ENCODE measurements at places on chromosomes 7 and 10.

GRCh38 chr10:71527135-71527534, 130.4 kb downstream of the CDH23 start:
- H3K4me1 ChIP-seq, result no peaks in the 10 kb centered on the region
- H3K27me3 ChIP-seq, result no peaks in the 10 kb centered on the region
- no peak overlapping the region for H3K4me3 ChIP-seq
- no peak for DNase-seq

DNA sequence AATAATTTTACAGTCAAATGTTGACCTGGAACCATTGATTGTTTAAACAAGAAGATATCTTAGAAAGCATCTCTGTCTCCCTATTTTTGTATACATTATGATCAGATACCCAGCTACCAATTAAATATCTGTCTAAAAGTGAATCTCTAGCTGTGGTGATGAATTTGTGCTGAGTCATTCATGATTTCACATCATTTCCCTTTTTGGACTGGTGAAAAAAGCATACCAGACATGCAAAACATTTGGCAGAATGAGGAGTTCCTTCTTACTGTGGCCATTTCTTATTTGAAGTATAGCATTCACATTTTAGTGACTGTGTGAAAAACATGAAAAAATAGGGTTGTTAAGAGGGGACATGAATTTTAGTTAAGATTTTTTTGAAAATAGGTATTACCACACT, 98.0 kb upstream of the GATA3 start:
- H3K4me3 ChIP-seq, result no peak overlapping the region
- no peaks in the 10 kb centered on the region for H3K27me3 ChIP-seq
- no peak overlapping the region for H3K27ac ChIP-seq
- no peaks in the 10 kb centered on the region for H3K36me3 ChIP-seq
- peaks cover 1% of the 10 kb centered on the region for H3K4me1 ChIP-seq

DNA sequence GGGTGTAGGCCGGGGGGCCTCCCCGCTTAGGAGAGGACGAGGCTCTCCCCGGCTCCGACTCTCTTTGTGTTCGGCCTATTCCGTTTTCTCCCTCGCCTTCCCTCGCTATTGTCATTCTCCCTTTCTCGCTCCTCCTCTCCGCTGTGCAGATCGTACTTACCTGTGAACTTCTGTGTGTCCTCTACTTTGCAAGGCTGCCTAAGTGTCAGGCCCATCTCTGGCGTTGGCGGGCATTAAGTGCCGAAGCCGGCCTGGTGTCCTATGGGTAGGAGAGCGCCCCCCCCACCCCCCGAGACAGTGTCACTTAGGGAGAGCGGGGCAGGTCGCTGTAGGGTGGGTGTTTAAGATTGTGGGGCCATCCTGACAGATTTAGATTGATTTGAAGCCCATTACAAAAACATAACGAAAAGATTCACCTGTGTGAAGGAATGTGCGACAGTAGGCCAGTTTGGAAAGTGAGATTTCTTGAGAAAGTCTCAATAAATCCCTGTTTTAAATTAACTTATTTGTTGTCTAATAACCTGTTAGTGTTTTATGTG, 579 bp downstream of the RBM33 start:
- peaks cover 20% of the 10 kb centered on the region for H3K36me3 ChIP-seq
- DNase-seq, result peak; percentile 60
- peak overlapping the region; percentile 100 for H3K4me3 ChIP-seq
- H3K27ac ChIP-seq, result peak overlapping the region; percentile 93
- H3K27me3 ChIP-seq, result no peaks in the 10 kb centered on the region
- H3K4me1 ChIP-seq, result peaks cover 18% of the 10 kb centered on the region

GRCh38 chr10:98956576-98957260, 278.9 kb downstream of the HPSE2 start:
- no peaks in the 10 kb centered on the region for H3K27me3 ChIP-seq
- DNase-seq, result no peak
- H3K4me1 ChIP-seq, result peaks cover 13% of the 10 kb centered on the region
- H3K27ac ChIP-seq, result no peak overlapping the region
- no peak overlapping the region for H3K4me3 ChIP-seq
- no peaks in the 10 kb centered on the region for H3K36me3 ChIP-seq

GRCh38 chr10:113053881-113054280, 103.8 kb downstream of the TCF7L2 start:
- no peak for DNase-seq
- no peaks in the 10 kb centered on the region for H3K27me3 ChIP-seq
- H3K27ac ChIP-seq, result no peak overlapping the region
- H3K4me1 ChIP-seq, result peaks cover 28% of the 10 kb centered on the region
- H3K4me3 ChIP-seq, result no peak overlapping the region
- H3K36me3 ChIP-seq, result no peaks in the 10 kb centered on the region

DNA sequence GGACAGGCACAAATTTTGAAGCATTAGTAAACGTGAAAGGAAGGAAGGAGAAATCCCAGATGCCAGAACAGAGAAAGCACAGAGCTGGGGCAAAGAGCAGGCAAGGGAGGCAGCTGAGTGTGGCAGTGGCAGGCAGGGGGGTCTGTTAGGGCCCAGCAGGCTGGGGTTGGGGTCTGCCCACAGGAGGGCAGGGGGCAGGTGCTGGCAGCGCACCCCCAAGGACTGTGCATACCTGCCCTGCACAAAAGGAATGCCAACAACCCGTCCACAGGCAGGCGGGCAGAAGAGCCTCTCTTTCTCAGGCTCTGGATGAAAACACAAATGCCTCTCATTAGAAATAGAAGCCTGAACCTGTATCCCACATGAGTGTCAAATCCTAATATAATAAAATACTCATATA, 552.3 kb downstream of the PTPRN2 start:
- no peaks in the 10 kb centered on the region for H3K36me3 ChIP-seq
- no peaks in the 10 kb centered on the region for H3K4me1 ChIP-seq
- no peaks in the 10 kb centered on the region for H3K27me3 ChIP-seq
- no peak overlapping the region for H3K4me3 ChIP-seq

GRCh38 chr10:96719850-96720421, 378 bp downstream of the PIK3AP1 start:
- DNase-seq, result peak; percentile 30
- H3K27ac ChIP-seq, result no peak overlapping the region
- H3K4me1 ChIP-seq, result peaks cover 4% of the 10 kb centered on the region
- no peaks in the 10 kb centered on the region for H3K36me3 ChIP-seq

DNA sequence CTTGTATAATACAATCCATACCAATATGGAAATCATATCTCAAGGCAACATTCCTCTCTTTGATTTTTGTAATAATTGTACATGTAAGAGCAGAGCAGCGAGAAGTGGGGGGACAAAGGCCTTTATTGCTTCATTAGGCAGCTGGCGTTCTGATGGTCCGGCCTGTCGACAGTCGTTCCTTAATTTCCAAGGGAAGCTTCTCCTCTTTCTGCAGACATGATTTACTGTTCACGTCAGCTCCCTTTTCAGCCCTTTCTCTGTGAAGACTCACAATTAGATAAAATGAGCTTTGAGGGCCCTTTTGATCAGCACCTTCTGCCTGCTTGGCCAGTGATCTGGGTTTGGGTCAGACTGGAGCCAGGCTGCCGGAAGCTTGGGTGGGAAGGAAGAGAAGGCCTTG, 65.6 kb upstream of the CTBP2 start:
- H3K4me1 ChIP-seq, result no peaks in the 10 kb centered on the region
- H3K27me3 ChIP-seq, result no peaks in the 10 kb centered on the region
- DNase-seq, result no peak
- H3K27ac ChIP-seq, result no peak overlapping the region
- H3K4me3 ChIP-seq, result no peak overlapping the region

- DNase-seq, result no peak
- no peak overlapping the region for H3K27ac ChIP-seq
- no peak overlapping the region for H3K4me3 ChIP-seq
- H3K36me3 ChIP-seq, result no peaks in the 10 kb centered on the region
These were observed 58.8 kb downstream of the CAV1 start for GRCh38 chr7:116583653-116584052.

DNA sequence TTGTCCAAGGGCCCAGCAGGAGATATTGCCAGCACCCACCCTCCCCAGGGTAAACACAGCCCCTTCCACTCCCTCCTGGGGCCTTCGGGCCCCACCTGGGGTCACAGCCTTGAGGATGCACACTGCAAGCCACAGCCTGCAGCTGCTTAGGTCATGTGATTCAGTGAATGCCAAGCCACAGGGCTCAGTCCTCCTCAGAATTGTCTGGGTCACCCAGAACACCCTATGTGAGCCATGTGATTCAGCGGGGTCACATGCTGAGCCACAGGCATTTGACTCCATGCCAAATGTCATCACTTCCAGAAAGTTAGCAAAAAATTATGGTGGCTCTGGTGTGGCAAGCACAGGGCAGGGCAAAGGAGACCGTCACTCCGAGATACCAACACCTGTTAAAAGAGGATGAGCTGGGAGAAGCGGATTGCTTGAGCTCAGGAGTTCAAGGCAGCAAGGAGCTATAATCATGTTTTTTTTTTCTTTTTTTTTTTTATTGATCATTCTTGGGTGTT, 17.2 kb upstream of the PSAP start:
- H3K4me1 ChIP-seq, result peaks cover 5% of the 10 kb centered on the region
- no peak overlapping the region for H3K4me3 ChIP-seq
- no peak overlapping the region for H3K27ac ChIP-seq
- no peaks in the 10 kb centered on the region for H3K36me3 ChIP-seq
- H3K27me3 ChIP-seq, result no peaks in the 10 kb centered on the region

DNA sequence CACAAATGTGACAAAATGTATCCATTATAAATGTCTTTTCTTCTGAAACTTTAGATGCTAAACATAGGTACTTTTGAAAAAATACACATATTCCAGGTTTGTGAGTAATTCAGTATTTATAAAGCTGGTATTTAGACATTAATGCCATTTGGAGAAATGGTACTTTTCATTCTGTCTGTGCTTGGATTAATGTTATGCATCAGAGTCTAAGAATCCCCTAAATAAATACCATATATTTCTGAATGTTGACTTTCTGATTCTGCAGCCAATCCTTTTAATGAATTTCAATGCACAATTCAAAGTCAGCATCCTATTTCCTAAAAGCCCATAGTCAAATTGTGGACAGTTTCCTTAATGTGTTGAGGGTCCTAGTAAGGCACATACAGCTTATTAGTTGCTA, 145.0 kb downstream of the DKK1 start:
- no peaks in the 10 kb centered on the region for H3K36me3 ChIP-seq
- H3K4me3 ChIP-seq, result no peak overlapping the region
- no peak for DNase-seq
- H3K27ac ChIP-seq, result no peak overlapping the region

- peaks cover 2% of the 10 kb centered on the region for H3K4me1 ChIP-seq
- no peak overlapping the region for H3K4me3 ChIP-seq
- H3K27me3 ChIP-seq, result no peaks in the 10 kb centered on the region
These were observed 52.9 kb downstream of the PIK3AP1 start for GRCh38 chr10:96667401-96667800.

DNA sequence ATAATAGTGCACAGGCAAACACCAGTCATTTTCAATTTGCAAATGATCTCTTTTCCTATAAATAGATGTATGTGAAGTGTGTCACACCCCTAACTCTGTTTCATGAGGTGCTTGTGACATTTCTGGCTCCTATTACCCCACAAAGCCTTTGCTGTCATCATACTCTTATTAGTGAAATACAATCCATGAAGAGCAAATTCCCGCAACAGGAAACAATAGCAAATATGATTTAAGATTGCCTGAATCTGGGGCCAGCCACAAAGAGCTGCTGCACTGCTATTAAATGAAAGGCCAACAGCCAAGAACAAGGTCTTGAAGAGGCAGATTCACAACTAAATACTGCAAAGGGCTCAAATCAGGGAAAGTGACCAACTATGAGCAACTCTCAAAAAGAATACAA, 96.3 kb upstream of the CAV2 start:
- no peaks in the 10 kb centered on the region for H3K36me3 ChIP-seq
- DNase-seq, result peak; percentile 52
- no peaks in the 10 kb centered on the region for H3K27me3 ChIP-seq
- no peak overlapping the region for H3K4me3 ChIP-seq
- H3K27ac ChIP-seq, result no peak overlapping the region
- H3K4me1 ChIP-seq, result peaks cover 12% of the 10 kb centered on the region

GRCh38 chr10:114027951-114028350, 15.7 kb upstream of the ADRB1 start:
- H3K4me1 ChIP-seq, result no peaks in the 10 kb centered on the region
- H3K36me3 ChIP-seq, result no peaks in the 10 kb centered on the region
- DNase-seq, result no peak
- H3K4me3 ChIP-seq, result no peak overlapping the region

DNA sequence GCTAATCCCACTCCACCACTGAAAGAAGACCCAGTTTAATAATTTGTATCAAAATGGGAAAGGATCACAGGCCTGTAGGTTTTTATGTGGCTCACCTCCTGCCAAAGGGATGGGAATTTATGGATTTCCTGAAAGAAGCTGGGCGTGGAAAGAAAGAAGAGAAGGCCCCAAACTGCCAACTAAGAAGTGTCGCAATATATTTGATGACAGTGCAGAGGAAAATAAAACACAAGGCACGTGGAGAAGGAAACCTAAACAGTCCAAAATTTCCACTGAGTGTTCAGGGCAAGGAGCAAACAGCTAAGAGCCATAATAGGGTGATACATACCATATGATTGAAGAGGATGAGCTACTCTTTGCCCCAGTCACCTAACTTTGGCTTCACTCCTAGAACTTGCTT, 667.2 kb downstream of the GATA3 start:
- no peaks in the 10 kb centered on the region for H3K36me3 ChIP-seq
- no peak overlapping the region for H3K27ac ChIP-seq
- no peak overlapping the region for H3K4me3 ChIP-seq
- H3K27me3 ChIP-seq, result no peaks in the 10 kb centered on the region

GRCh38 chr10:96513305-96513697, 425 bp downstream of the TLL2 start:
- peak overlapping the region; percentile 10 for H3K4me3 ChIP-seq
- no peaks in the 10 kb centered on the region for H3K36me3 ChIP-seq
- peaks cover 56% of the 10 kb centered on the region for H3K27me3 ChIP-seq
- no peak overlapping the region for H3K27ac ChIP-seq
- H3K4me1 ChIP-seq, result no peaks in the 10 kb centered on the region
- DNase-seq, result no peak

- H3K4me3 ChIP-seq, result no peak overlapping the region
- no peak overlapping the region for H3K27ac ChIP-seq
- DNase-seq, result no peak
- no peaks in the 10 kb centered on the region for H3K27me3 ChIP-seq
These were observed 4.7 kb upstream of the EFCAB10 start for GRCh38 chr7:105585850-105586500.

DNA sequence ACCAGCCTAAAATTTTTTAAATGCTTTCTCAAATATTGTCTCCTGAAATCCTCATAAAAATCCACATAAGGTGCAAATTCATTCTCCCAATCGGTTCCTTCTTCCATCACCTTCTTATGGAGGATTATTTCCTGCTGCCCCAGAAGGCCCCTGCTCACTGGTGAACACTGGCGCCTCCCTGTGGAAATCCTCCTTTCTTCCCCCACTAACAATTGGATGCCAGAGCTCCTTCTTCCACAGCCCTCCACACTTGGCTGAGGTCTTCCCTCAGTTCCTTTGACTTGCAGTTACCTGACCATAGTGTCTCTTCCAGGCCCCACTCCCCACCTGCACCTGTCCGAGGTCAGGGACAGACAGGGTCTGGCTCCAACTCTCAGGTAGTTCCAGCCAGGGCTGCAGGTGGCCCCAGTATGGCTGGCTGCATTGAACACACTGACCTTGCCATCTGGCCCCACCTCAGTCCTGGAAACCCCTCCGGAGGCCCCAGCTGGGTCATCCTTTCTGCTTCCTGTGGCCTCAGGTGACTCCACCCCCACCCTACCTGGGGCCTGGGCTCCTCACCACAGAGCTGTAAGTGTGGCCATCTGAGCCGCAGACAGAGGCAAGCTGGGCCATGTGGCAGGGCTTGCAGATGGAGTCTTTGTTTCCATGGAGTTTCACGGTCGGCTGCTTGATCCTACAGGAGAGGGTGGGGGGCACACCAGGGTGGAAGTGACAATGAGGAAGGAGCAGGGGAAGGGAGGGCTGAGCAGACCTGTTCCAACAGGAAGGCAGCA, 18.4 kb downstream of the SPOCK2 start:
- H3K4me3 ChIP-seq, result no peak overlapping the region
- H3K27ac ChIP-seq, result no peak overlapping the region
- H3K36me3 ChIP-seq, result no peaks in the 10 kb centered on the region
- no peaks in the 10 kb centered on the region for H3K27me3 ChIP-seq
- no peak for DNase-seq
- H3K4me1 ChIP-seq, result peaks cover 25% of the 10 kb centered on the region
